ENCODE measurements at places on chromosomes 2 and 18.
A peak's percentile ranks its signal among the peaks of the same experiment; 100 is the strongest.

DNA sequence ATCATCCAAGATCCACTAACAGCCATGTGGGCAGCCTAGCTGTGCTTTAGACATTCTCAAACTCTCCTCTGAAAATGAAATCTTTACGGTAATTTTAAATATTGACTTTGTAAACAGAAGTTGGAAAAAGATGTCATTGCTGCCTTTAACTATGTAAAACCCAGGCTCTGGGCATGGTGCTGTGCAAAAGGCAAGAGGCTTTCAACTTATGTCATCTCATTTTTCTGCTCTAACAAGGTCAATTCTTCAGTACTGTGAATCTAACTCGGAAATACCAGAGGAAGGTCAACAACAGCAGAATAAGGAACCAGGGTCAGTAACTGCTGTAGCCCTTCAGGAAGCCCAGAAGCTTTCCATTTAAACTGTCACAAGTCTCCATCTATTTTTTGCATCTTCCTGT lies 37.0 kb upstream of the MPP4 start:
- no peak for DNase-seq

DNA sequence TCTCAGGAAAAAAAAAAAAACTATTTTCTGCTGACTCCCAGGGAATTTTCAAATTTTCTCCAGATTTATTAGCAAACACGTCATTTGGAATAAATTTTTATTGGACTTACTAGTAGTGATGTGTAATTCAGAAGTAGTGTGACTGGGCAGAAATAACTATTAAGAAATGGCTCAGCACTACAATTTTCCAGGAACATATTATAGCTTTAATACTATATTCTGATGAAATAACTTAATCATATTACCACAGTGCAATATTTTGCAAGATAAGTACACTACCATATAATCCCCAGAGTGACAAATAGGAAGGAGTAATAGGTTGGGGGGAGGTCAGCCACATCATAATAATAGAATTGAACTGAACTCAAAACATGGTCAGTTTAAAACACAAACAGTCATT lies 19.7 kb upstream of the TNFAIP6 start:
- DNase-seq = no peak

- no peak for DNase-seq
Measured at GRCh38 chr2:98160554-98160953, 73.6 kb downstream of the VWA3B start.

DNA sequence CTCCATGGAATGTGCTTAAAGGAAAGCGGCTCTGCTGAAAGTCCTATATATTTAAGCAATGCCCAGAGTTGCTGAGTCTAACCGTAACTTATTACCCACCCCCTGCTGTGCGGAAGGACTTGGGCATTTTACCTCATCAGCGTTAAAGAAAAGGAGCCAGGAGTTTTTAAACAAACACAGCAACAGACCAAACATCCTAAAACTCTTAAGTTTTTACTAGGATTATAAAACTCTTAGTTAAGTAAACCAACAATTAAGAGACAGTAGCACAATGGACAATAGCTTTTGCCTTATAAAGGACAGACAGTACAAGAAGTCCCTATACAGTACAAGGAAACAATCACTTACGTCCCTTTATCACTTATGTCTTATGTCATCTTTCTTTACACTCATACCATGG lies 90.2 kb downstream of the ZNF521 start:
- DNase-seq = no peak

DNA sequence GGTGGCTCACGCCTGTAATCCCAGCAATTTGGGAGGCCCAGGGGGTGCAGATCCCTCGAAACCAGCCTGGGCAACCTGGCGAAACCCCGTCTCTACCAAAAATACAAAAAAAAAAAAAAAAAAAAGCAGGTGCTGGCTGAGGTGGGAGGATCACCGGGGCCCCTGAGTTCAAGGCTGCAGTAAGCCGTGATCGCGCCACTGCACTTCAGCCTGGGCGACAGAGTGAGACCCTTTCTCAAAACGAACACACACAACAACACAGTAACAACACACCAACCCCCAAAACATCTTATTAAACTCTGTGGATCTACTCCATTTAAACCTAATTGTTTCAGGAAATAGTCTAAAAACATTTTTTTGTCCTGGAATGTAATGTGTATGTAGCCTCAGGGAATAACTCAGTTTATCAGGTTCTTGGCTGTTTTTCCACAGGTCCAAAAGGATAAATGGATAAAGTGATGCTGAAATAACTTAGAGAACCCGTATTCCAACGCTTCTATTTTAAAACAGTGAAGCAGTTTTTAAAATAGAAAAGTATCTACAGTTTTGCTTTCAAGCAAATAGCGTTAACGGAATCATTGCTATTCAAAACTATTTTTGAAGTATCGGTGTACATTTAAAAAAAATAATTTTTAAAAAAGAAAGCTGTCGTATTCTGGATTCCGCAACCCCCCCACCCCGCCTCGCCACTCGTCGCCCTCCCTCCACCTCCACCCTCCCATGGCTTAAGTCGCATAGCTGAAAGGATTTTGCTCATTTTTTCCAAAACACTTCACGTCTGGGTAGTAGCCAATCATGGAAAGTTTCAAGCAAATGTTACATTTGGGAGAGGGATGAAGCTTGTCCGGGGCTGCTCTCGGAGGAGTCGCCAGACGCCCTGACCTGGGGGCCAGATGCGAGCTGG lies 895 bp upstream of the GLS start:
- no peak for DNase-seq

DNA sequence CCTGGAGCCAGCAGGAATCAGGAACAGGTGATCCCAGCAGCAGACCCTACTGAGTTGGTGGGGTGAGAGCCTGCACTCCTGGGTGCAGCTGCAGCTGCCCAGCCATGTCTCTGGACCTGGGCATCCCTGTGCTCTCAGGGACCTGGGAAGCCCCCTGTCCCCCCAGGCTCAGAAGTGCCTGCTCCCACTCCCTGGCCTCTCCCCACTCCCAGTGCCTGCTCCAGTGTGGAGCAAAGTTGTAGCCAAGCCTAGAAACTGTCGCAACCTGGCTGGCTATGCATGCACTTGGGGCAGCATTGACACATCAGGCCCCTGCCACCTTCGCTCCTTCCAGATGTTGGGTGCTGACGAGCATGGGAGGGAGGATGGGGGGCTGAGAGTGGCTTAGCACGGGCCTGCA lies 1124.7 kb upstream of the ACVR2A start:
- DNase-seq = no peak

- DNase-seq = no peak
Measured at GRCh38 chr2:167929484-167929883, 317.9 kb downstream of the STK39 start.

DNA sequence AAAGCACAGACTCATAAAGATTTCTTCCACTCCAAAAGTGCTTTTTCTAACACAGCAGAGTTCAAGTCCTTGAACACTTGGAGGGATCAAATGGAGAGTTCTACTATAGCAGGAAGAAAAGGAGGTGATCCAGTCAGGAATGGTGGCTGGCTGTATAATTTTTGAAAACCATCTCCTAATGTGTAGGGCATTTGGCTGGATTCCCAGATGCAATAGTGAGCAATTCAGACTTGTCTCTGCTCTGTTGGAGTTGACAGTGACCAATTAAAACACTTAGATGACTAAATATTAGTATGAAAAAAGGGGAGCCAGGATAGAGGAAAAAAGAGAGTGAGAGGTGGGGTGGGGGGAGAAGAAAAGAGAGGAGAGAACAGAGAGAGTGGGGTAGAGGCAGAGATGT lies 5.3 kb upstream of the G6PC2 start:
- no peak for DNase-seq

DNA sequence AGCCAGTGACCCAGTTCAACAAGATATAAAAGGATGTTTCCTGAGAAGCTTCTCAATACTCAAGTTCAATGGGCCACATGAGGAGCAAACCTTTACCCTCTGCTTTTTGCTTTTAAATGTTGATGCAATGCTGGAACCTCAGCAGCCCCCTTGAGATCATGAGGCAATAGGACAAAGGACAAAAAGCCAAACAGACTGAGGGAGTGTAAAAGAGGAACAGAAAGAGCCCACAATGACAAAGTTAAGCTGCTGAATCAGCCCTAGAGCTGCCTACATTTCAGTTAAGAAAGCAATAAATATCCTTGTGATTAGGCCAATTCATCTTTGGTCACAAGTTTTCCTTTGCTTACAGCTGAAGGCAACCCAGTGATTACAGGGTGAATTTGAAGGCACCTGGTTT lies 76.9 kb downstream of the MRO start:
- DNase-seq = no peak

DNA sequence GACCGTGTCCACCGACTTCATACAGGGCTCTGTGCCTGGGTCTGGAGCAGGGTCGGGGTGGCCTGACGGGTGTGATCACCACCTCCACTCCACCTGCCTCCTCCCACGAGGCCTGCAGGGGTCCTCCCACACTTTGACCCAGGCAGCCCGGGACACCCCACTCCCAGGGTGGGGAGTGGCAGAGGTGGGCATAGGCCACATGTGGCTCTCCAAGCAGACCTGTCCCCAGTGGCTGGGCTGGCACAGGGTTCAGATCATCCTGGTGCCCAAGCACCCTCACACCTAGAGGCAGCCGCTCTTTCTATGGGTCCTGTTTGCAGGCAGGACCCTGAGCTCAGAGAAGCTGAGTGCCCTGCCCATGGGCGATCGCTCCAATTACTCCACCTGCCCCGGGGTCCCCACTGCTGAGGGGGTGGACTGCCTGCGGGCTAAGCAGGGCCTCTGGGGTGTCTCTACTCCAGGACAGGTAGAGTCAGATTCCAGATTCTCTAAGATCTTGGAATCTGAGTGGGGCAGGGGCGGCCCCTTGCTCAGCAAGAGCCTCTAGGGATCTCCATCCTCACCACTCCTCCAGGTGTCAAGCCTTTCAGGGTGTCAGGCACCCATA lies 1.4 kb downstream of the NEURL3 start:
- DNase-seq = no peak

- DNase-seq = no peak
Measured at GRCh38 chr2:10469955-10470608, 22.0 kb upstream of the ODC1 start.

DNA sequence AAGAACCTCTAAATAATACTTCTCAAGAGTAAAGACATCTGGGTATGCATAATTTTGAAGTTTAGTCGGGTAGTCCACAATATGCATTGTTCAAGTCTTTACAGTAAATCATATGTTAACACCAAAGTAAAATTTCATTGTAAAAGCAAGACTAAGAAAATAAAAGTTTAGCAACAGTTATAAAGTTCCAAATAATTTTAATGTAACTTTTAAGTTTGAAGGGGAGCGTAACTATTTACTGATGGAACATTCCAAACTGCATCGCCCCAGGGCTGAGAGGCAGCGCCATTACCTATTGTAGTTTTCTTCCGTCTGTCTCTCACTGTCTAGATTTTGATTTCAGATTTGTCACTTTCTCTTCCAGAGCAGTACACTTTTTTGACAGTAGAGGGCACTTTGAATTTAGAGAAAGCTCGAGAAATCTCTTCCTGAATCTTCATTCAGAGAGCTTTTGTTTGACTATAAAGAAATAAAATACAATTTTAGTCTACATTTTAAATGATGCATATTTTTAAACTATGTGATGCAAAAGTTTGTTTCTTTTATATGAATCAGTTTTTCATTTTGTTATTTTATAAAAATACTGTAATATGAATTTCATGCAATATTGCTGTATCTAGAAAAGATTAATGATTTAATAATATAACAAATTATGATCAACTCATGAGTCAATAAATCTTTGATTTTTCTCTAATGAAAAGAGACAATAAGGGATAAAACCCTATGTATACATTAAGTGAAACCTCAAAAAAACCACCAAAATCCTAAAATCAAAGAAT lies 389.8 kb downstream of the FIGN start:
- DNase-seq = peak; percentile 87

DNA sequence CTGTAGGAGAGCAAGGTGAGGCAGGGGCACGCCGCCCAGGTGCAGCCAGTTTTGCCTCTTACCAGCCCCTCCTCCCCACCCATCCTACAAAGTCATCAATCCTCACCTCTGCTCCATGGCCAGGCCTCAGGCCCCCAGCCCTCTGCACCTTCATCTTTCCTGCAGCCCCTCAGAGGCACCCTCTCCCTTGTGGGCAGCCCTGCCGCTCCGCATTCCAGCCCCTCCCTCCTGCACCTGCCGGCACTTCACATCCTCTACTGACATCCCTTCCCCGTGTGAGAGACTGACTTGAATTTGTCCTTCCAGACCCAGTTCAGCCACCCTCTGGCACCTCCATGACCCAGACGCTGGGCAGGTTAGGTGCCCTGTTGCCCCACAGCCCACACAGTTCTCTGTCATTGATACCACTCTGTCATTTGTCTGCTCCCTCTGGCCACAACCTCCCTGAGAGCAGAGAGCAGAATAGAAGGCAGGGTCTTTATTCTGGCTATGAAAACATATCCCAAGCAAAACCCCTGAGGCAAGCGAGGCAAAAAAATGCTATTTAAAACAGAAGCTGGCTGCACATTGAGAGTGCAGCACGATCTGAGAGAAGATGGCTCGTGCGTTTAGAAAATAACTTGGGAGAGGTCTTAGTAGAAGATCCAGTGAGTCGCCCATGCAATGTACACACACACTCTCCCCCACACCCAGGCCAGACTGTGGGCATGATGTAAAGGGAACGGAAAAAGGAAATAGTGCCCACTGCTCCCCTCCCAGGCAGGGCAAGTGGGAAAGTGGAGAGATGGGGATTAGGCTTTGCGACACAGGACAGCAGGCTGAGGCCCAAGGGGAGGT lies 25.9 kb downstream of the SDC1 start:
- no peak for DNase-seq

DNA sequence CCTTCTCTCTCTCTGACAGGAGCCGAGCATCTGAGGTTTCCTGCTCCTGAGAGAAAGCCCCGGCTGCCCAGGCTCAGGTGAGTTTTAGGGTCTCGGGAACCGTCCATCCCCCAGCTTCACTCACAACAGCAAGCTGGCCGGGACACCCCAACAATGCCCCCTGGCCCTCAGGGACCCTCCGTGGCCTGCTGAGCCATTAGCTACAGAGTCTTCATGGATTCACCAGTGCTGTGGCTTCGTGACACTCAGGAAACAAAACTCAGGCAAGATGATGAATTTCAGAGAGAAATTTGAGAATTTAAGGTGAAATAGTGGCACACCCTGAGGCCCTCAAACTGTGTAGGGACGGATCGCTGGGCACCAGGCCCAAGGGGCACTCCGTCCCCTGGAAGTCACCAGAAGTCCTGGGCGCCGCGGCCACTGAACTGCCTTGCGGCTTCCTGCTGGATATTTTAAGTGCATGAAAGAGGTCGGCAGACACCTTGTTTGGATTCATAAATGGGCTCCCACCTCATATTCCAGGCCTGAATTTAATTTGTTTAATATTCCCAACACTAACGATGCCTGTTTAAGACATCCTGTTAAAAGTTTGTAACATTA lies 368.3 kb upstream of the SALL3 start:
- DNase-seq = no peak

- no peak for DNase-seq
Measured at GRCh38 chr2:37324536-37324785, 172 bp downstream of the PRKD3 start.

- no peak for DNase-seq
Measured at GRCh38 chr18:73214970-73215369, 347.2 kb upstream of the NETO1 start.

DNA sequence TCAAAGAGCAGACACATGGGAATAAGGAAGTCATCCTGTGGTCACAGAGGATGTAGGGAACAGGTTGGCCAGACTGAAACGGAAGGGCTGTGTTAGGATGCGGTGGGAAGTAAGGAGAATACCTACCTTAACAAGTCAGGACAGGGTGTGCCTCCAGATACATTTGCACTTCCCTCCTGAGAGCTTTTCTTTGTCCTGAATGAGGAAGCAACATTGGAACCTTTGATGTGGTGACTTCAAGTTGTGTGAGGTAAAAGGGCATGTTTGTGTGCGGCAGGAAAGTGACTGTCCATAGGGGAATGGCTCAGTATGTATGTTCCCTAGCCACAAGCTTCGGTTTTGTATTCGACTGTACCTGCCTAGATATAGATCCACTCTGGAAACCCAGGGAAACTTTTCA lies 24.9 kb upstream of the LRRTM1 start:
- DNase-seq = no peak

Data from NCI-H748 treated with DMSO at 0.1 percent for 48 hours (cell line).